ENCODE measurements at places on chromosomes 3 and 15.
A peak's percentile ranks its signal among the peaks of the same experiment; 100 is the strongest.

DNA sequence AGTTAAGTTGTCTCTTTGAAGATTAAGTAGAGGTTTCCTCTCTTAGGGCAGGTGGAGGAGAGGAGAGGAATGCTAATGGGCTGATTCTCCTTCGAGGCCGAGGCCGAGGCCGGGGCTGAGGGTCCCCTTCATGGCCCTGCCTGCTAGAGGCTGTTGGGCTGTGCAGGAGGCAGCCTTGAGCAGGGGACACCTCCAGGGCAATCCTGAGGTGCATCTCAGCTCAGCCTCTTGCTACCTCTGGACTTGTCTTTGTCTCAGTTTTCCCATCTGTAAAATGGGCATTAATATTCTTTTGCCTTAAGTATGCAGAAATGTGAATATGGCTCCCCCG lies 97.7 kb upstream of the PRR20G start:
- no peak for DNase-seq

DNA sequence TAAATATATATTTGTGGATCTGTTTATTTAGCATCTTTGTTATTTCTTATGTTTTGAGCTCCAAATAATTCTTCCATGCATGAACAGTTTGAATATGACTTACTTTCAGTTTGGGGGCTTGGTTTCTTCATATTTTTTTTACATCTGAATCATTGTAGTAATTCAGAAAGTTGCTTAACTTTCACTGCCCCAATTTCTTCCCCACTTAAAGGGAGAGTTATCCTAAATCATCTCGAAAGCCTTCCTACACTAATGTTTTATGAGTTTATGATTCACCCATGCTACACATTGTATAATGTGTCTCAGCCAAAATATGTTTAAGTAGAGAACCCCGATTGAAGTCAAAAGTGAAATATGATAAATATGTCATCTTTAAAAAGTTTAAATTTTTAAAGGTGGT lies 47.8 kb downstream of the SPRED1 start:
- DNase-seq = no peak

- DNase-seq = no peak
Observed at GRCh38 chr3:81199587-81199986, 561.9 kb downstream of the GBE1 start.

- peak; percentile 42 for DNase-seq
Observed at GRCh38 chr15:56667517-56667916, 65.8 kb downstream of the ZNF280D start.

DNA sequence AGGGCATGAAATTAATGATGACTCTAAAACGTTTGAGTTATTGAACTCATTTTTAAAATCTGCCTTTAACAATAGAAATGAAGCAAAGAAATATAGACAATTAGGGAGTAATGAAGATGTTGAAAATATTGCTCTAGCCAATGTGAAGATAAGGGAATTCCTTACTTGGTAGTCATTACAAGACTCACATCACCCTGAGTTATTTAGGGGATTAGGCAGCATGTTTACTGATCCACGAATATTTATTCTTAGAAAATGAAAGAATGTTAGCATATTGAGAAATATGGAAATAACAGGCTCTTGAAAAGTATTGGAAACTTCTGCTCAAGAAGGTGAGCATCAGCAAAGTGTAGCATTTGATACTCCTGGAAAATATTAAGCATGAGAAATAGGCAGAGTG lies 398.1 kb upstream of the ARPP21 start:
- no peak for DNase-seq

- DNase-seq = no peak
Observed at GRCh38 chr15:39508536-39508935, 72.3 kb upstream of the THBS1 start.

GRCh38 chr15:27365456-27365855 lies 394.5 kb downstream of the GABRG3 start:
- DNase-seq = peak; percentile 56

- peak; percentile 79 for DNase-seq
Observed at GRCh38 chr3:193782276-193782647, 189.3 kb downstream of the OPA1 start.

DNA sequence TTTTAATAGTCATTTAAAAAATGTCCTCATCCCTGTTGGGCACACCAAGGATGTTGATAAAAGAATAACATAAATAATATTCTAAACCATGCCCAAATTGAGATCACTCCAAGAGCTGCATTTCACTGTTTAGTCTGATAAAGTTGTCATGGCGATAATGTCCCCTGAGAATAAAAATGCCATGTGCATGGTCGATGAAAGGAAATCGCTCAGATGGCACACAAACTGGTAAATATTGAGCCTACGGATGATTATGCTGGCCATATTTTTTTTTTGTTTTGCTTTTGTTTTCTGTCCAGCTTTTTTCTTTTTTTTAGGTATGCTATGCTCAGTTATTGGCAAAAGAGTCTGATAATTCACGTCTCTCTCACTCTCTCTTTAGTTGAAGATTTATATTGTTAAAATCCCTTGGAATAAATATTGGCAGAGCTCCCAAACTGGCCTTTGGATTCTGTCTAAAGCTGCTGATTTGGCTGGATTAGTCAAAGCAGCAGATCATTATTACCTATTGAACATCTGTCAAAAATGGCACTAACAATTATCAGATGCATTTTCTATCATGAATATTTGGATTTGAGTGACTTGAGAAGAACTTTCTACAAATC lies 643.8 kb downstream of the SQOR start:
- DNase-seq = no peak

GRCh38 chr3:70464876-70465275 lies 152.4 kb upstream of the MDFIC2 start:
- DNase-seq = no peak

DNA sequence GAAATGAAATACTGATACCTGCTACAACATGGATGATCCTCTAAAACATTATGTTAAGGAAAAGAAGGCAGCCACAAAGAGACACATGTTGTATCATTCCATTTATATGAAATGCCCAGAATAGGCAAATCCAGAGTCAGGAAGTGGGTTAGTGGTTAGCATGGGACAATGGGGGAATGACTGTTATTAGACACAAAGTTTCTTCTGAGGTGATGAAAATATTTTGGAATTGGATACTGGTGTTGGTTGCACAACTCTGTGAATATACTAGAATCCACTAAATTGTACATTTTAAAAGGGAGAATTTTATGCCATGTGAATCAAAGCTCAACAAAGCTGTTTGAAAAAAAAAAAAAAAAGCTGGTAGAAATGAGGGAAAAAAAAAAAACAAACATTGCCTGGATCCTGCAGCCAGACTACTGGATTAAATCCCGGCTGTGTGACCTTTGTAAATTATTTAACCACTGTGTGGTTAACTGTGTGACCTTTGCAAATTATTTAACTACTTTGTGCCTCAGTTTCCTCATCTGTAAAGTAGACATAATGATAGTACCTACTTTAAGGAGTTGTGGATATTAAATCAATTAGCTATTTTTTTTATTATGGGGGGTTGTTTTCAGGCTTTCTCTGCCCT lies 75.6 kb upstream of the PRICKLE2 start:
- no peak for DNase-seq

GRCh38 chr3:150411546-150411945 lies 3.4 kb downstream of the TSC22D2 start:
- DNase-seq = no peak

DNA sequence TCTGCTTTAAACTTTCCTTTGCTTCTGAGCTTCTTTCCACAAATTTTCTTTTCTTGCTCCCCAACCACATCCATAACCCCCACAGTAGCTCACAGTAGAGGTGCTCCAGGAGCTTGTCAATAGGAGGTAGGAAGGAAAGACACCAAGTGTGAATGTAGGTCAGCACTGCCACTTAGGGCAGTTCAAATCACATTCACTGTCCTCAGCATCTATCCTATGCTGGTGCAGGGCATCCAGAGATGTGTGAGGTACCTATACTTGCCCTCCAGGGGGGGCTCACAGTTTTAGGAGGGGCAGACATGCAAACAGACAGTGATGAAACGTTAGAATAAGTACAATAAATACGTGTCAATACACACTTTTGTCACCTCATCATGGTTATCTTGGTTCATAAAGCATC lies 1.5 kb upstream of the SPSB4 start:
- DNase-seq = no peak

DNA sequence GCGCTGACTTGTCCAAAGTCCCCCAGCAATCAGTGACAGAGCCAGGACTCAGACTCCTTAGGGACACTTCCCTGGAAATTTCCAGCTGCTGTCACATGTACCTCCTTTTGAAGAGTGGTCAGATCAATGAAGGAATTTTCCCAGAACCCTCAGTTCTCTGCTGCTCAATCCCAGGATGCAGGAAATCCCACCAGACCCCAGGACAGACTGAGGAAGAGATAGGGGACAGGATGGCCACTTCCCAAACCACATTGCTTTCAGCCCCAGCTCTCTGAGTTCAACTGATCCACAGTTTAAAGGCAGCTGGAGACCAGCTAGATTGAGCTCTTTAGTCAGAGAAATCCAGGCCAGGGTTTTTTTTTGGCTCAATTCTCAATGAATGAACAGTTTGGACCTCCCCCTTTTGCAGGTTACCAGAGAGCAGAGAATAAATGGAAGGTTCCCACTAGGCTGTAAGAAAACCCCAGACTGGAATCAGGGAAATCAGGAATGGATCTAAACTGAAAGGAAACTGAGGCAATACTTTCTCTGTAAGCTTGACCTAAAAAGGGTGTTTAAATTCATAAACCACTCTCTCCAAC lies 1.5 kb downstream of the CYP1A1 start:
- DNase-seq = peak; percentile 21

GRCh38 chr15:36784098-36784670 lies 204.8 kb downstream of the CDIN1 start:
- no peak for DNase-seq

DNA sequence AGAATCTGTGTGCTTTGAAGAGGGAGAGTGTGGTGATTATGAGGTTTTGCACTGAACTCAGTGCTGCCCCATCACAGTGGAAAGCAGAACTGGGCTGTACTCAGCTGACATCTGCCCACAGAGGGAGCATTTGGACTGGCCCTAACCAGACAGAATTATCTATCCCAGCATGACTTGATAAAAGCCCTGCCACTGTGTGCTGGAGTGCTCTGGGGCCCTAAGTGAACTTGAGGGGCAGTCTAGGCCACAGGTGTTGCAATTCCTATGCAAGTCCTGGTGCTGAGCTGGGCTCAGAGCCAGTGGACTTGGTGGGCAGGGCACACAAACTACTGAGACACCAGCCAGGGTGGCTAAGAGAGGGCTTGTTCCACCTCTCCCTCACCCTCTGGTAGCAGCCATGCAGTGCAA lies 269.2 kb upstream of the CTNNB1 start:
- DNase-seq = no peak

DNA sequence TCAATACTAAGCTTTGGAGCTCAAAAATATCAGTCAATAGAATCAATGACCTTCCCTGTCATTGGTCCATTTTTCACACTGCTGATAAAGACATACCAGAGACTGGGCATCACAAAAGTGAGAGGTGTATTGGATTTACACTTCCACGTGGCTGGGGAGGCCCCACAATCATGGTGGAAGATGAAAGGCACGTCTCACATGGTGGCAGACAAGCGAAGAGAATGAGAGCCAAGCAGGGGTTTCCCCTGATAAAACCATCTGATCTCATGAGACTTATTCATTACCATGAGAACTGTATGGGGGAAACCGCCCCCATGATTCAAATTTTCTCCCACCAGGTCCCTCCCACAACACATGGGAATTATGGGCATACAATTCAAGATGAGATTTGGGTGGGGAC lies 81.9 kb downstream of the ANXA2 start:
- DNase-seq = no peak

DNA sequence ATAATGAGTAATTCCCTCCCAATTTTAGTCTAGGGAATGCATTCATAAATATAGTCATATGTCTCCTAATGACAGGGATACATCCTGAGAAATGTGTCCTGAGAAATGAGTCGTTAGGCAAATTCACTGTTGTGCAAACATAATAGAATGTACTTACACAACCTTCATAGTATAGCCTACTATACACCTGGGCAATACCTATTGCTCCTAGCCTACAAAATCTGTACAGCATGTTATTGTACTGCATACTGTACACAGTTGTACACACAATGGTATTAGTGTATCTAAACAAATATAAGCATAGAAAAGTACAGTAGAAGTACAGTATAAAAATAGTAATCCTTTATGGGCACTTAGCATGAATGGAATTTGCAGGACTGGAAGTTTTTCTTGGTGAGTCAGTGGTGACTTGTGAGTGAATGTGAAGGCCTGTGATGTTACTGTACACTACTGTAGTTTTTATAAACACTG lies 6.6 kb downstream of the DTWD1 start:
- DNase-seq = no peak

GRCh38 chr15:68843425-68844311 lies 23.0 kb upstream of the ANP32A start:
- no peak for DNase-seq

- DNase-seq = no peak
Observed at GRCh38 chr15:58026051-58026450, 39.5 kb downstream of the ALDH1A2 start.

DNA sequence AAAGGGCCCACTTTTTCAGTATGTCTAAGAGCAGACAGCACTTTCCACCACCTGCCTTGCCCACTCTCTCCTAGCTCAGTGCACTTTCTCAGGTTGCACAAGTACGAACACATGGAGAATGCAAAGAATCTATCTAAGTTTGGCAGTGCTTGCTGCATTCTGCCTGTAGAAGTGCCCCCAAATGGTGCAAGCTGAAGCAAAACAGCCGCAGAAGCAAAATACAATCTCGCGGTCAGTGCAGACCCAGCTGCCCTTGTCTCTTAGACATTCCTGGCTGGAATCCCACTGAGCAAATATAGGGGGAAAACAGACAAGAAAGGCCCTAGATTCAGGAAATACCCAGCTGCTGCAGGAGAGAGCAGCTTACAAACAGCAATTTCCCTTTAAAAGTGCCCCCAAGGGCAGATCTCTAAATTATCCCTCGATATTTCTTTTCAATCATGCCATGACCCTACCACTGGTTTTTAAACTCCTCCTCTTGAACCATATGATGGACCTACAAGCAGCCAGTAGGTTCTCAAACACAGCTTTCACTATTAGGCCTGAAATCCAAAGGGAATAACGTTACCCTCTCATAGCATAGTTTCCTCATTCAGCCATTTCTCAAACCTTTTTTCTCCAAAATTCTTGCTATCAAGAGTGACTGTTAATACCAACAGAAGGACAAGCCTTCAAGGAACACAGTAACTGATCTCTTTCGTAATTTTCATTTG lies 67.0 kb downstream of the TNIK start:
- DNase-seq = no peak

GRCh38 chr3:168096210-168096652 lies 507 bp upstream of the GOLIM4 start:
- DNase-seq = no peak

DNA sequence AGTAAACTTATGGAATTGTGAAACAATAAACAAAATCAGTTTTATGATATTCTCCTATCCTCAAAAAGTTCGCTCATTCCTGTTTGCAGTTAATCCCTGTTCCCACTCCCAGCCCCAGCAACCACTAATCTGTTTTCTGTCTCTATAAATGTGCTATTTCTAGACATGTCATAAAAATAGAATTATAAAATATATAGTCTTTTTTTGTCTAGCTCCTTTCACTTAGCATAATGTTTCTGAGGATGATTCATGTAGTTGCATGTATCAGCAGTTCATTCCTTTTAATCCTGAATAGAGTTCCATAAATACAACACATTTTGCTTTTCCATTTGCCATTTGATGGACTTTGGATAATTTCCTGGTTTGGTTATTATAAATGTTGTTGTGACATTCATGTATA lies 140.0 kb downstream of the KCNAB1 start:
- no peak for DNase-seq
